ENCODE measurements at places on chromosomes 1 and 21. TPM values are rescaled to one million over a fixed set of nuclear protein-coding genes. Genes with fewer than 3 reads are reported as not detected.

The EPHA10 gene
- total RNA-seq: not detected

The RNF186 gene
- total RNA-seq: not detected

The OR2AK2 gene
- total RNA-seq: not detected

The KCNH1 gene
- total RNA-seq: not detected

The LAMC1 gene
- total RNA-seq: 101 TPM

The HMGCS2 gene
- total RNA-seq: not detected

The ADCY10 gene
- not detected for total RNA-seq

The KIF26B gene
- 0.59 TPM for total RNA-seq
